ENCODE measurements at places on chromosomes 13 and 19. TPM values are rescaled to one million over a fixed set of nuclear protein-coding genes. Genes with fewer than 3 reads are reported as not detected.

GRCh38 chr13:92735909-92736308 is 490.7 kb upstream of the GPC6 start:
- no peak overlapping the region for H3K27ac ChIP-seq
- no peak overlapping the region for H3K4me3 ChIP-seq
- no peaks in the 10 kb centered on the region for H3K27me3 ChIP-seq
- H3K36me3 ChIP-seq = no peaks in the 10 kb centered on the region
- no peak for DNase-seq

The SPTBN4 gene
- 0.91 TPM for polyA plus RNA-seq

The ZNF470 gene
- polyA plus RNA-seq = 1.5 TPM

The HSD17B14 gene
- 4.5 TPM for polyA plus RNA-seq

GRCh38 chr13:23751195-23751594 is 138.0 kb downstream of the MIPEP start:
- H3K4me1 ChIP-seq = peaks cover 30% of the 10 kb centered on the region
- H3K4me3 ChIP-seq = no peak overlapping the region
- H3K27me3 ChIP-seq = no peaks in the 10 kb centered on the region
- peak overlapping the region; percentile 97 for H3K27ac ChIP-seq
- DNase-seq = peak; percentile 53

DNA sequence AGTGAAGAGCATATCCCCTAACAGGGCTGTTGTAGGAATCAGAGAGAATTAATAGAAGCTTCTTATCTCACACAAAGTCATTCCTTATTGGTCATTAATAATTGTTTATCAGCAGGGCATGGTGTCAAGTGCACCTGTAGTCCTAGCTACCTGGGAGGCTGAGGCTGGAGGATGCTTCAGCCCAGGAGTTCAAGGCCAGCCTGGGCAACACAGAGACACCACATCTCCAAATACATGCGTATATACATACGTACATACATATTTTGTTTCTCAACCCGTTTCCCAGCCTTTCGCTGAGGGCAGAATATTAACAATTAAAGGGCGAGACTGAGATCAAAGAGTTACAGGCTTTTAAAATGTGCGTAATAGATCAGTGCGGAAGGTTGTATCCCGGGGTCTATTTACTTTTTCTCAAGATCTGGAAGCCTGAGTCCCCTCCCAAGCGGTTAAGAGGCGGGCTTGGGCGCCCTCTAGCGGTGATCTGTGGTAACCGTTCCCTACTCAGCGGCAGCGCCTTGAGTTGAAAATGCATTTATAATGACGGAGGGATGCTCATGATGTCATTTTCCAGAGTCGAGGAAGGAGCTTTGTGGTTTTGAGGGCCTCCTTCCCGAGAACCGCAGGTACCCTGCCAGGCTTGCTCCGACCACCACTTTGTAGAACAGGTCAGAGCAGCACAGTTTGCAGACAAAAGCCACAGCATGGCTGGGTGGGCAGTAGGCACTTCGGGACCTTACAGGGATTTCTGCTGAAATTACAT is 169.6 kb upstream of the GPR12 start:
- no peaks in the 10 kb centered on the region for H3K4me1 ChIP-seq
- peaks cover 23% of the 10 kb centered on the region for H3K27me3 ChIP-seq
- no peak overlapping the region for H3K27ac ChIP-seq
- H3K4me3 ChIP-seq = no peak overlapping the region

DNA sequence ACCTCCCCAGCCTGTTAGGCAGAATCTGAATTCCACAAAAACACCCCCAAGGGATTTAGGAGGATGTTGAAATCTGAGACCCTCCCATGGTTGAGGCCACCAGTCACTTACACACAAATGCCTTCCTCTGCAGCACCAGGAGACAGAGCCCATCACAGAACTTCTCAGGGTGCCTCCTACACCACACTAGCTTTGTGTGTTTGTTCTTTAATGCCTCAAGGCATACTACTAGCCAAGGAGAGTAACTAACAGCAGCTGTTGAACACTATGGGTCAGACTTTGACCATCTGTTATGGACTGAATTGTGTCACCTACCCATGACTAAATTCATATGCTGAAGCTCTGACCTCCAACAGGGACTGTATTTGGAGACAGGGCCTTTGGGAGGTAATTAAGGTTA is 9.5 kb upstream of the MED26 start:
- H3K36me3 ChIP-seq = peaks cover 47% of the 10 kb centered on the region
- no peaks in the 10 kb centered on the region for H3K4me1 ChIP-seq
- no peaks in the 10 kb centered on the region for H3K27me3 ChIP-seq
- peak; percentile 27 for DNase-seq
- H3K4me3 ChIP-seq = no peak overlapping the region

DNA sequence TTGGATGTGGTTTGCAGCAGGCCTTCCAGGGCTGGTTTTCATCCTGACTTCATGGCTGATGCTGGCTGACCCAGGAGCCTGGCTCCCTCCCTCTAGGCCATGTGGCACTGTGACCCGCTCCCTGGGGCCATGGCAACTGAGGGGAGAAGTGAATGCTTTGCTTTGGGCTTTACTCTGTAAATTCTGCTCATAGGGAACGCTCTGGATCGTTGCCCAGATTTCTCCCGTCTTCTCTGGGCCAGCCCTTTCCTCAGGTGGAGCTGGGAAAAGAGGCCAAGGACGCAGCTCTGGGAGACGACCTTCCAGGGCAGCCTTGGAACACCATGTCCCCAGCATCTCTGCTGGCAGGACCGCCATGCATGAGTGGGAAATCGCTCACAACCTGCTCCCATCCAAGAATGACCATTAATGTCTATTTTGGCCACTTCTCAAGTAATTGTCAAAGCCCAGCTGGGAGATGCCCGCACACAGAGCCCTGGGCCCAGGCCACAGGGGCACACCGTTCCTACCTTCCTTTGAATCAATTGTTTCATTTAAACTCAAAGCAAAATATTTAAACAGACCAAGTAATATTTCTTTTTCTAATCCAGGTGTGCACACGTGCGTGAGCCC is 321.8 kb downstream of the TEX29 start:
- H3K36me3 ChIP-seq = no peaks in the 10 kb centered on the region
- H3K4me3 ChIP-seq = no peak overlapping the region
- no peak for DNase-seq

The MAP4K1 gene
- polyA plus RNA-seq = 0.16 TPM

- no peaks in the 10 kb centered on the region for H3K27me3 ChIP-seq
- H3K36me3 ChIP-seq = no peaks in the 10 kb centered on the region
- no peak overlapping the region for H3K27ac ChIP-seq
Measured at GRCh38 chr13:57724486-57725272, 93.1 kb downstream of the PCDH17 start.

- no peak overlapping the region for H3K4me3 ChIP-seq
- DNase-seq = no peak
- H3K27me3 ChIP-seq = peaks cover 34% of the 10 kb centered on the region
- H3K4me1 ChIP-seq = no peaks in the 10 kb centered on the region
- H3K27ac ChIP-seq = no peak overlapping the region
Measured at GRCh38 chr13:51246418-51247277, 24.4 kb downstream of the FAM124A start.

- H3K27me3 ChIP-seq = no peaks in the 10 kb centered on the region
- peak; percentile 81 for DNase-seq
- peak within 1 kb of the TSS; percentile 32 for H3K27ac ChIP-seq
- H3K4me1 ChIP-seq = peaks cover 8% of the 10 kb centered on the region
- peak within 1 kb of the TSS; percentile 85 for H3K4me3 ChIP-seq
Measured at GRCh38 chr19:11355160-11356073, at the start of gene PLPPR2. Gene PLPPR2 (plus strand): TSS chr19:11355432. CDS start chr19:11357674, 2,242 bp downstream.

DNA sequence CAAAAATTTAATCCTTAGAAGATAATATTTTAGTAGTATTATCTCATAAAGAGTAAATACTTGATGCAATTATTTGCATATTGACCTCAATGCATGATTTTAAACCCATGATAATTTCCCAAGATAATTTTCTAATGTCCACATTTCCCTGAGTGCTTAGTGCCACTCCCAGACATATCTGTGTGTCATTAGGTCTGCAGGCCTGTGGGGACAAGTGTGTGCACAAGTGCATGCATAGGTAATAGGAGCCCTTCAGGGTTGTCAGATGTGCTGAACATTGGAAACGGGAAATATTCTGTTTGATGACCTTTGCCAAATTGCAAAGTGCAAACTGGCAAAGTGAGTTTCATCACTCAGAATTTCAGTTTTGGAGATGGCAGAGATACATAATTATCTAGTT is 369.9 kb downstream of the KLF5 start:
- H3K27me3 ChIP-seq = no peaks in the 10 kb centered on the region
- H3K36me3 ChIP-seq = no peaks in the 10 kb centered on the region
- peaks cover 2% of the 10 kb centered on the region for H3K4me1 ChIP-seq
- no peak overlapping the region for H3K27ac ChIP-seq
- no peak overlapping the region for H3K4me3 ChIP-seq

- H3K27ac ChIP-seq = no peak overlapping the region
- H3K27me3 ChIP-seq = peaks cover 5% of the 10 kb centered on the region
- DNase-seq = no peak
- no peak overlapping the region for H3K4me3 ChIP-seq
- no peaks in the 10 kb centered on the region for H3K36me3 ChIP-seq
Measured at GRCh38 chr13:99857738-99858137, 113.8 kb downstream of the ZIC5 start.

GRCh38 chr19:46387713-46388130 is 25.6 kb downstream of the CCDC8 start:
- DNase-seq = no peak
- H3K4me1 ChIP-seq = peaks cover 10% of the 10 kb centered on the region
- no peak overlapping the region for H3K27ac ChIP-seq
- no peaks in the 10 kb centered on the region for H3K27me3 ChIP-seq
- H3K4me3 ChIP-seq = no peak overlapping the region
- peaks cover 55% of the 10 kb centered on the region for H3K36me3 ChIP-seq

Measured in IMR-90 (cell line).